ENCODE measurements at places on chromosomes 6 and 20.

DNA sequence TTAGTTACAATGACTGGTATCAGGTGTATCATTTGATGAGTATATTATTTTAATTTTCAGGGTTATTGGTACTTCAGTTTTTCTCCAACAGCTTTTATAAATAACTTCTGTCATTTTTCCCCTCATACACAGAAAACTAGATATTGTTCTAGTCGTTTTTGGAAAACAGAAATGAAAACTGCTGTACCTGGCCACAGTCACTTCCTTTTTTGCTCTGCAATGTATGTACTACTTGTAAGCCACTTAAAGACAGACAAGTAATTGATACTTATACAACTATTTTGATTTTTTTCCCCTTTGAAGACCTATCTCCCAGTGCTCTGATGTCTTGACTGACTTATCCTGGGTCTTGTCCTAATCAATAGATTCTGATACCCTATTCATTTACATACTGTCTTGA, 218.6 kb upstream of the RUNX2 start:
- DNase-seq = no peak

DNA sequence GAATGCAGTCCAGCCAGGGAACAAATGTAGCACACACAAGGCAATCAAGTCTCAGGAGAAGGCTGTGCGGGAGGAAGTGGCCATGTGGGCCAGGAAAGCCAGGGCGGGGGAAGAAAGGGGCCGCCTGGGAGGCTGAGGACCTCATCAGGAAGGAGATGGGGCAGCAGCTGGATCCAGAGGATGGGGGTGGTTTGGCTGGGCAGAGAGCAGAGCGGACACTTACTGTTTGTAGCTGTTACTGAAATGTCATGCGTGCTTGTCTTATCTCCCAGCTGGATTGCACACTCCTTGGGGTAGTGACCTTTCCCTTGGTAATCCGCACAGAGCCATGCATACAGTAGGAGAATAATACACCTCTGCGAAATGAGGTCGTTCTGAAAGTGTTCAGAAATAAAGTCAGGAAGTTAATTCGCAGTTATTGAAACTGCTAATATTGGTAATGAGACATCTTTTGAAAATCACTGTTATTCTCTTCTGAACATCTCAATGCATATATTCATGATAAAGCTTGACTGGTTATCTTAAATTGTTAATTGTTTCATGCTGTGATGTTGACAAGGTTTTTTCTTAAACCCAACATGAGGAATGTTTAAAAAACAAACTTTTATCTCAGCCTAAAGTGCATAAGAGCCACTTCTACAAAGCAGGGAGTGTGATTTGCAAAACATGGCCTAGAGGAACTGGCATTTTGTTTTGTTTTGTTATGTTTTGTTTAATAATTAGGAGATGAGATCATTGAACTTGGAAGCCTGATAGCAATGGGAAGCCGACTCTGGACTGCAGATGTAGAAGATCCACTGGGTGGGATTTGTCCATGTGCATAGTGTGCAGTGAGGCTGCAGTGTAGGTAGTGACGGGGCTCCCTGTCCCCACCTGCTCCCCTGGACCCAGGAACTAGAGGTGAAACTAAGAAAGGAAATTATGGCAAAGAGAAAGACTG, 18.0 kb upstream of the MAP3K4 start:
- no peak for DNase-seq

DNA sequence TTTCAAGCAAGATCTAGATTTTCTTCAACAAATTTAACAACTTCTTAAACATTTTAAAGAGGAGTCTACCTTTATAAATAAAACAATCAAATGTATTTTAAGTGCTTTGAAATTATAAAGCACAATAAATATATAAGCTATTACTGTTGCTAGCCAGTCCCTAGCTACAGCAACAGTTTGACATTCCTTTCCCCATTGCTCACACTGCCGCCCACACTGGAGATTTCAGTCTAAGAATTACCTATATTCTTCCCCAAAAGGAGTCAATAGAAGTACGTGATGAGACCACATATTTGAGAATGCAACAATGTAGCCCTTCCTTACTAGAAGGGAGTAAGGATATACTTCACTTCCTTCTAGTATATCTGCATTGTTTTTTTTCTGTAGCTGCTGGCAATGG, 65.3 kb upstream of the RNF146 start:
- DNase-seq = no peak

GRCh38 chr6:11806561-11807317, 28.1 kb upstream of the ADTRP start:
- no peak for DNase-seq

GRCh38 chr6:167825332-167826229, 1.1 kb upstream of the AFDN start:
- DNase-seq = no peak

- no peak for DNase-seq
These were observed 52.9 kb upstream of the FNDC1 start for GRCh38 chr6:159116343-159116742.

DNA sequence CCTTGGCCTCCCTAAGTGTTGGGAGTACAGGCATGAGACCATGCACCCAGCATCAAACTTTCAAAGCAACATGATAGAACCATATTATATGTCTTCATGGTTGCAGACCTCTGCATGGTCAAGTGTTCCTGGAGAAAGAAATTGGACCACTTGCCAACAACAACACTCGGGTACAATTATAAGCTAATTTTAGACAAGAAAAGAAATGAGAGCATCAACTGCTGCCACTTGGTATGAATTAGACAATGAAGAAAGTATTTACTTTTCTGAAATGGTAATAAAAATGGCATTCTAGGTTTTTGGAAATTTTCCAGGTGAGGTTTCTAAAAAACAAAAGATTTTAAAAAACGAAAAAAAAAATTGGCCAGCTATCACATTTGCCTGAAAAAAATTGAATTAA, 7.7 kb upstream of the PM20D2 start:
- no peak for DNase-seq

DNA sequence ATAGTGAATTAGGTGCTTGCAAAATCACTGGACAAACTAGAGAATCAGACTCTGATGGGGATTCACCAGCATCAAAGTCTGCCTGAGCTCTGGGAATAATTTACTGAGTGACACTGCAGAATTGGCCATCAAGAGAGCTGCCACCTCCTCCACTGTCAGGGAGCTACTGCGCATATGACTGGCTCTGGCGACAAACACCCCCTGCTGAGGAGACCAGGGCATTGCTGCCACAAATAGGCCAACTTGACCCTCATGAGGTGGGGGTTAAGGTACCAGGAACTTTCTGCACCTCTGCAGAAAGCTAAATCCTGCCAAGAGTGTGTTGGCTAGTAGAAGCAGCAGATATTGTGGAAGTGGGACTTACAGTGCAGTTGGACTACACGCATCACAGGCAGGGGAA, 88.0 kb downstream of the CDS2 start:
- no peak for DNase-seq

DNA sequence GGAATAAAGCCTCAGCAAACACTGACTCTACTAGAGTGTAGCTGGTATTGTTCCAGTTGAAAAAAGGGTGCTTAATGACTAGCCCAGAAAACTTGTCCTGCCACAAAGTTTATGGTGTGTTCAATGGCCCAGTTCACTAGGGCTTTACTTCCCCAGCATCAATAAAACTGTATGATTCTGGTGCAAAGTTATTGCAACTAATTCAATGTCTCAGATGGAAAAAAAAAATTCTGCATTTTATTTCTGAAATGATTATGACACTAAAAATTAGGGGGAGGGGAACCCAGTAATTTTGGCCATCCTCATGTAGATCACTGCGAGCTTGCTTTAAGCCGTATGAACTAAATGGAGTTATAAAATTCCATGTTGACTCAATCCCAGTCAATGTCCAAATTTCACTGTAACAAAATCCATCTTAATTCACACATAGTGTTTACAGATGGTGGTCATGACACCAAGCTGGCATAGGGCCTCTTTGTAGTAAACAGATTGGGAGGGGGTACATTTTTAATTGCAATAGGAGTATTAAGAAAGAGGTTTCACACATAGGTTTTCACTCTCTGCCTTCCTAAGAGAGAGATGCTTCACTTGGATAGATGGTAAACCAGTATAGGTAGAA, 41.2 kb downstream of the PTPRK start:
- DNase-seq = peak; percentile 29

DNA sequence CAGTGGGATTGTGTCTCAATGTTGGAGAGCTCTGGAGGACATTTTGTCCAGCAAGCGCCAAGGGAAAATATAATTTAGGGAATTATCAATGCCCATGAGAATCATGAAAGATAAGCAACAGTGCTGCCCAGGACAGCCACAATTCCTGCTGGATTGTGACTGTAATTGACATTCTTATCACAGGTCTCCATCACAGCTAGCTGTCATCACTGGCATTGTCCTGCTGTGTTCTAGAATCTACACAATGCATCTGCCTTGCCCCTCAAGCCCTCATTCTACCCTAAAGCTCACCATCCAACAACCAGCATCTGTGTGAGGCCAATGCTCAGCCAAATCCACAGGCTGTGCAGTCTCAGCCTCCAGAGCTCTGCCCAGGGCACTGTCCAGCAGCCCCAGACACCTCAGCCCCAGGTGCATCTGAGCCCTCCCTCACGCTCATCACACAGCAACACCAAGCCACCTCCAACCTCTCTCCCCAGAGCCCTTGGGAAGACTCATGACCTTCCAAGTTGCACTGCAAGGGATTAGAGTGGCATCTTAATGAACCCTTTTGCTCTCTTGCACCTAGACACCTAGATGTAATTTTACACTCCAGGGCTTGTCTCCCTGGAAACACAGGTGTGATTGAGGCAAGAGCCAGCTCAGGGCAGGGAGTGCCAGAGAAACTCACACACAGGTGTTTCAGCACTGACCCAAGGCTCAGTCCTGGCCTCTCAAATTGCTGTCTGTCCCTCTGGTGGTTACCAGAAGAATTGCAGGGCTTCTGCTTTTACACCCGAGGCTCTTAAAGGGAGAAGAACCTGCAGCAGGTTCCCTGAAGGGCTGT, 85.2 kb upstream of the PHACTR3 start:
- DNase-seq = peak; percentile 75

- DNase-seq = peak; percentile 87
These were observed 77.8 kb downstream of the VIP start for GRCh38 chr6:152828431-152828830.

DNA sequence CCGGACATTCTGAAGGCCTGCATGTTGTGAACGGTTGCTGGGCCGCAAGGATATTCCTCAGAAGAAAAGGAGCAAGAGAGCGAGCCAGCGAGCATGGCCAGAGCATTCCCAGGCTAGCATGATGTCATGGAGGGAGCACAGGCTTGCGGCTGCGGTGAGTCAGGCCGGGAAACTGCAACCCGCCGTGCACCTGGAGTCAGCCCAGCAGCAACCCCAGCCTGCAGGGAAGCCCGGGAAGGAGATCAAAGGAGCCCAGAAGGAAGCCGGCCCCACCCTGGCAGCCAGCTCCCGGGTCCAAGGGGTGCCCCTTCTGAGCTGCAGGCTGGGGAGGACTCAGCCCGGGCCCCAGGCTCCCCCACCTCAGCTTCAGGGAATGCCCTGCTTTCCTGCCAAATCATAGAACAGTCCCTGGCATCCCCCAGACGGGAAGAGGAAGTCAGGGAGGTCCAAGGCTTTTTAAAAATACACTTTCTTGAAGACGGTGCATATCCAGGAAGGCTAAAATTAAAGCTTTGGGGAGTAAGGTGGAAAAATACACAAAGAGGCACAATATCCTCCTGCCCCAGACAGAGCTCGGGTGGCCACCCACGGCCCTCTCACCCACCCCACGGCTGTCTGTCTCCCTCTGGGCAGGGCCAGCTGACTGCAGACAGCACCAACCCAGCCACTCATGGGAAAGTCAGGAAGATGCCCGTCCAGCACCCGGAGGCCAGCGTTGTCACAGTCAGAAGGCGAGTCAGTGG, 53.7 kb downstream of the BMP7 start:
- DNase-seq = no peak

- DNase-seq = peak; percentile 25
These were observed 23.2 kb upstream of the TXNDC5 start for GRCh38 chr6:7933794-7934193.

- DNase-seq = no peak
These were observed 6.3 kb upstream of the APMAP start for GRCh38 chr20:24998631-24999445.

- peak; percentile 67 for DNase-seq
These were observed at the start of gene GMDS for GRCh38 chr6:2245103-2245876. Gene GMDS (minus strand): TSS chr6:2245605.

DNA sequence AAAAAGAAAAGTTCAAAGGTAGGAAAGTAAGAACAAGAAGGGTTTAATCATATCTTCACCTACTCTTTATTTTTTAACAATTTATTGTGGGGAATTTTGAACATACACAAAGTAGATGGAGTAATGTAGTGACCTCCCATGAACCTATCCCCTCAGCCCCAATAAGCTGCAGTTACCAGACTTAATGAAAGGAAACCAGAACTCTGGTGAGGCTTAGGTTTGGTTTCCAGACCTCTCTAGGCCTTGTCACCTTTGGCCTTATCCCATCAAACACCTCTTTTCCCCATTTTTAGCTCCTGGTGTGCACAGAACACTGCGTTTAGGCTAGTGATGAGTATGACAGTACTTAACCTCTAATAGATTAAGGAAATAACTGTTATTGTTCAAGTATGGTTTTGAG, 42.0 kb downstream of the CBFA2T2 start:
- DNase-seq = no peak

GRCh38 chr6:31358302-31358701, 1.3 kb upstream of the HLA-B start:
- no peak for DNase-seq

GRCh38 chr20:39778431-39778830, 816.3 kb downstream of the DHX35 start:
- no peak for DNase-seq

GRCh38 chr20:31713312-31714273, 9.1 kb downstream of the BCL2L1 start:
- no peak for DNase-seq

- DNase-seq = no peak
These were observed 70.7 kb downstream of the SOBP start for GRCh38 chr6:107560657-107561056.

GRCh38 chr6:150191809-150192208, 49.0 kb downstream of the PPP1R14C start:
- DNase-seq = no peak

DNA sequence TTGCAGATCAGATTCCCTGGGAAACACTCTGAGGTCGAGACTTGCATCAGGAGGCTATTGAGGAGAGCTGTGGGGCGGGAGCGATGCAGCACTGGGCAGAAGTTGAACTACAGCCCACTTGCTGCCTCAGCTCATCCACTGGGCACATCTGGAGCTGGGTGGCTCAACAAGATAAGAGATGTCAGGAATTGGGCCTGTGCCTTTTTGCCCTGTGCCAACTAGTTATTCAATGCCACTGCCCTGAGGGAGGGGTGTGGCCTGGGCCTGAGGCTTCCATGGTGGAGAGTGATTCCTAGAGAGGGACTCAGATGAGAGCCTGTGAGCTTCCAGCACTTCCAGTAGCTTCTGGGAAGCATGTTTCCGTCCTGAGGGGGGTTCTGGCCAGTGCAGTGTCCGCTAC, 32.7 kb downstream of the BRPF3 start:
- no peak for DNase-seq

- DNase-seq = no peak
These were observed 63.7 kb downstream of the RNGTT start for GRCh38 chr6:88899569-88900316.

GRCh38 chr6:111254004-111254778, 166.9 kb downstream of the SLC16A10 start:
- DNase-seq = no peak

- no peak for DNase-seq
These were observed 124.4 kb upstream of the NUP153 start for GRCh38 chr6:17831135-17831534.

Measured in NCI-H2171 treated with DMSO at 0.1 percent for 48 hours (cell line).